NCI-H146 (cell line): ENCODE measurements at places on chromosomes 6 and 20.

DNA sequence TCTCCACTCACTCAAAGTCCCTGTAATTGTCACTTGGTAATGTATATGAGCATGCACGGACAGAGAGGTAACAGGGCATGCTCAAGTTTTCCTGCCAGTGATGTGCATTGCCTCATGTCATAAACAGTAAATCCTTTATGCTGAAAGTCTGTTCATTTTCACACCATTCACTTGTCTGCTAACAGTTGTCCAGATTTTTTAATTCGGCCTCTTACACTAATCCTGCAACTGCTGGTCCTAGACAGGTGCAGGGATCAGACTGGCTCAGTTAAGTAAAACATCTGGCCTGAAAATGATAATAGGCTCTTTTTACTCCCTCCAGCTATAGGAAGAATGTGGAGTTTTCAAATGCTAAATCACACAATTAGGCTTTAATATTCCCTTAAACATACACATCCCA is 185.4 kb upstream of the VGLL2 start:
- DNase-seq: no peak

DNA sequence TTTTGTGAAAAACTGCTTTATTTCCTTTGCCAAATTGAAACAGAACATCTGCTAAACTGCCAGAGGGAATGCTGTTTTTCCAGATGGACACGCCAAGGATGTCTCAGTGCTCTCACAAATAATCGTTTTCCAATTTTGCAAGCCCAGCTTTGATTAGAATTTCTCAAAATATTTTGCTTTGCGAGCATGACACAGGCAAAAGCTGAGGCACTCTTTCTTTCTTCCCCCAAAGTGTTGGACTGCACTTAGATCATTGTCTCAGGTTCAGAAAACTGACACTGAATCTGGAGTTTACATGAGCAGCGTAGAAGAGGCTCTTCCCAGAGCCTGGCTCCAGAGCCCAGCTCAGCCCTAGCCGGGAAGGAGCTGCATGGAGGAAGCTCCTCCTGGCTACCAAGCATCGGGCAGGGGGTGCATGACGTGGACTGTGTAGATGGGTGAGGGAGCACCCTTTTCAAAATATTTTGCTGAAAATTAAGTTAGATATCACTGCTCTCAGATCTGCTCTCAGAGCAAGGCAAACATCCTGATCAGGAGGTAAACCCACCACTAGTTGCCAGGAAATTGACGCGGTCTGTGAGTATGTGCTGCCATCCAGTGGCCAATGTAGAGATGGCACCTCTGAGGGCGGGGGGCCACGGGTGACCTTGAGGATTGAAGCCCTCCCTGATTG is 107.5 kb downstream of the SLC22A3 start:
- peak; percentile 48 for DNase-seq

GRCh38 chr6:169918239-169918953 is 167.0 kb downstream of the ERMARD start:
- DNase-seq: no peak

DNA sequence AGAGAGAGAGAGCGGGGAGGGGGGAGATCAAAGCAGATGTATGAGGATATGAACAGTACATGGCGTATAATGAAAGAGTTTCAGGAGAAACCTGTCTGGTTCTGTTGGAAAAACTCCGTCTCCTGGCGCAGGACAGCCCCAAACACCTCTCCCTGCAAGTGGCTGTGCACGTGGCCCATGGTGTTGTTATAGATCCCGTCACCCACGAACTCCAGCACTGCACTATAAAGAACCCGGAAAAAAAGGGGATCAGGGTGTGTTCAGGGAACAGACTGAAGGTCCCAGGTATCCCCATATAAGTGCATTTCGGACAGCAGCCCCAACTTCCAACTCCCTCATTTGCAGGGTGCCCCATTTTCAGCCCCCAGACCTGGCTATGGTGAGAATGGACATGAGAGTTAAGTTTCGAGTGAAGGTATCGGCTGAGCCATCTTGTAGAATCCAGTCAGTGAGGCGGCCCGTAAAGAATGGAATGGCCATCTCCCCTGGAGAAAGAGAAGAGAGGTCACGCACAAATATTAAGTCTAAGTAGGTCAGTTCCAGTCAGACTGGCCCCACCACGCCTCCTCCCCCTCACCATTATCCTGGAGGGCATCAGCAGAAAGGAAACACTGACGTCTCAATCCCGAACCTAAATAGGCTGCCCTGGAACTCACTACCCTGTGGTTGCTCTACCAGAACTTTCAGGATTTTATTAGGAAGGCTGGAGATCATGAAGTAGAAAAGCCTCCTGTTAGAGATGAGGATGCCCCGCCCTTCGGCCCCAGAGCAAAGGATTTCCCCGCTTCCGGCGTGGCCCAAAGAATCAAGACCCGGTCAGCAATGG is 1.3 kb downstream of the TAP1 start:
- DNase-seq: no peak

- no peak for DNase-seq
Observed at GRCh38 chr6:136503303-136504029, 46.8 kb downstream of the MAP7 start.

GRCh38 chr6:116133453-116133852 is 7.5 kb upstream of the COL10A1 start:
- DNase-seq: no peak

DNA sequence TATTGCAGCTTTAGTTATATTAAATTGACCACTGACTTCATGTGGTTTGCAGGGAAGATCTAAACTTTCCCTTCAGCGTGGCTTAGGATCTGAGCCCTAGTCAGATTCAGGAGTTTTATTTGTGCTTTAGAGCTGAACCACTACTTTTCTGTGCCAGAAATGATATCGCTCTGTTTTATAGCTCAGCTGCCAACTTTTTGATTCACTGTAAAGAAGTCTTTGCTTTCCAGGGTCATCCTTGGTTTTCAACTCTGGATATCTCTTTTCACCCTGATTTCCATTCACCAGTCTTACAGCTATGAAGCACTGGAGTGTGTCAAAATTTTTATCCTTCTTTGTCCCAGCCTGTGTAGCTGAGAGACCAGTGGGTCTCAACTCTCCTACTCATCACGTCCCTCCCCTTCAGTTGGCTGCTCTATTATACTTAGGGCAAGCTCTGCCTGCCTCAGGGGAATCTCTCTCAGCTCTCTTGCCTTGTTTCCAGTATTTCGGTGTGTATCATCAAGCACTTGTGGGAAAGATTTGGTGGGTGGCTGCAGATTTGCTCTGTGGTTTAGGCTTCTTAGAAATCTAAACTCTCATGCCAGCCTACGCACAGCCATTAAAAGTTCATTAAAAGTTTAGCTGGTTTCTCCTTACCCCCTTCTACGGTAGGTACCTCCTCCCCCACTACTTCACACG is 425.5 kb downstream of the TENT5A start:
- DNase-seq: no peak

- DNase-seq: no peak
Observed at GRCh38 chr20:63035603-63036185, 28.9 kb upstream of the BHLHE23 start.

- no peak for DNase-seq
Observed at GRCh38 chr20:2264118-2264517, 31.7 kb upstream of the TGM3 start.

- DNase-seq: no peak
Observed at GRCh38 chr6:51182827-51183226, 364.2 kb downstream of the TFAP2B start.

DNA sequence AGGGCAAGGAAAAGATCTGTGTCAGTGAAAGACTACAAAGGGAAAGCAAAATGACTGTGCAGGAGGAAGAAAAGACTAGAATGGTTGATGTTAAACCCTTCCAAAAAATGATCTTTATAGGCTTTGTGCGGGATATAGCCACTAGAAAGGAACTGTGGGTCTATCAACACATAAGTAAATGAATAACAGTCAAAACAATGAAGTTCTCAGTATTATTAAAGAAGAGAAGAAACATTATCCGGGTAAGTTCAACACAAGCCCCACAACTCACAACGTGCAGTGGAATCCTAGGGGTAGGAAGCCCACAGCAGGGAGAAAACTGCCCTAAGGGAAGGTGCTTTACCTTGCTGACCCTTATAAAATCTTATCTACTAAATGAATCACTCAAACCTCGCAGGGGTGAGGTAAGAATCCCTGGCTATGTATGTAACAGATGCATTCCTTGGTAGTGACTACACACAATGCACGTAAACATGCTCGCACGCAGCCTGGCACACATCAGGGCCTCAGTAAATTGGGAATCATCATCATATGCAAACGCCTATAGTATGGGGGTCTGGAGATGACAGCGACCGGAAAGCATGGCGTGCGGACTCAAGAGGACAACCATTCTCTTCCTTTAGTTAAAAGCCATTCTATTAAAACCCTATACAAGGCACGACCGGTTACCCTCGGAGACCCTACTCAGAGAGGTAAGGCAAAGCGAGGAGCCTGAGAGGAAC is 11.3 kb downstream of the TFAP2A start:
- DNase-seq: no peak

DNA sequence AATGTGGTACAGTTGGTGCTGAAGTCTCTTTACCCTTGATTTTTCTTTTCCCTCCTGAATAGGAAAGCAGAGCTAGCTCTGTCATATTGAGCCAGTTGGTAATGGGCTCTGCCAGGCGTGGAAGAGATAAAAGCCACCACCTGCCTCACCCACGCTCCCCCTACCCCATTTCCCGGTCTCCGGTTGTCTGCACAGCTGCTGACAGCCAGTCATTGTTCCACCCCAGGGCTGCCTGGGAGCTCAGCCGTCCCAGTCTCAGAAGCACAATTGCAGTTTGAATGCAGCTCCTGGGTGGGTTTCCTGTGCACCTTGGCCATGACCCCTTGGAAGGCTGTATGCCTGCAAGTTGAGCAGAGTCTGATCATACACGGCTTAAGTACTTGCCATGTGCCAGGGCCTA is 675.2 kb upstream of the FLRT3 start:
- DNase-seq: peak; percentile 96

DNA sequence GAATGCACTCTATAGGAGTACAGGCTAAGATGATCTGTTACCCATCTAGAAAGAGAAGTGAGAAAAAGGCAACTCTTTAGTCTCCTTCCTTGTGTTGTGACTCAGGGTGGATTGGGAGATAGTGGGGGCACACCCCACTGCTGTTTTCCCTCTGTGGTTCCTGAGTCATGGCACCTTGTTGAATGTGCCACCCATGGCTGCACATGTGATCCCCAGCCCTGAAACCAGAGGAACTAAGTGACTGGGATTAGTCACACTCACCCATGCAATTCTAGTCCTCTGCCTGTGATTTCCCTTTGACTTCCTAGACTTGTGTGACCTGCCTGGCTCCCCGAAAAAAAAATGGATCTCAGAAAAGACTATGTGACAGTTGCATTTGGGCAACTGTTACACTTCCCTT is 48.6 kb upstream of the HTR1B start:
- DNase-seq: no peak

- DNase-seq: peak; percentile 22
Observed at GRCh38 chr20:38730167-38730988, 6.1 kb downstream of the SLC32A1 start.

DNA sequence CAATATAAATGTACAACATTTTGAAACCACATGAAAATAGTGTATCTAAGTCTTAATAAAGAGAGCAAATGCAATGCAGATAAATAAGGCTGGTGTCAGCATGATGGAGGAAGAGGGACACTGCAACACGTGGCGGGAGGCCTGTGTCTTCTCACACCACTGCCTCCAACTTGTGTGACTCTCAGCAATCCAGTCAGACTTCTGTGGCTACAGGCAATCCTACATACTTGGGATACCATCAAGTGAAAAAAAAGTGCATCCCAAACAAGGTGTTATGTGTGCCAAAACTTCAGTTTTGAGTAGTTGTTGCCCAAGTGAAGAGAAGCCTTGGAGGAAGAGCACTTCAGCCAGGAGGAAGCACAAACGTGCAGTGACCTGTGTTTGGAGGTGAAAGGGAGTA is 68.6 kb downstream of the PKIB start:
- DNase-seq: no peak

GRCh38 chr6:72061286-72061685 is 174.9 kb downstream of the RIMS1 start:
- DNase-seq: no peak

- DNase-seq: no peak
Observed at GRCh38 chr20:56683077-56683865, 54.2 kb downstream of the TFAP2C start.

DNA sequence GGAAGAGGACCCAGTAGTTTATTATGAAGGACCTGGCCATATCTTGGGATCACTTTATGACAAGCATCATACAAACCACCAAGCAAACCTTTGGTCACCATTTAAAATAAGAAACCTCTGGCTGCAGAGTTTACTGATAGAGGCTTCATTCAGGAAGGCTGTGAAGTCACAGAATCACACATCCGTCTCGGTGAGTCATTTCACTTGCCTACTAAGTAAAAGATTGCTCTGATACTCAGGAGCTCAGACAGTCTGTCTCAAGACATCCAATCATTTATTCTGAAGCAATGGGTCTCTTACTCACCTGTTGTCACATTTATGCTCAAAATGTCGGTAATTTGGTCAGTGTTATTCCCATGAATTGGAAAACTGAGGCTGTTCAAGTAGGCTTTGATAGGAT is 33.7 kb downstream of the ADGRF5 start:
- DNase-seq: no peak
